ENCODE measurements at places on chromosomes 7 and 10.

DNA sequence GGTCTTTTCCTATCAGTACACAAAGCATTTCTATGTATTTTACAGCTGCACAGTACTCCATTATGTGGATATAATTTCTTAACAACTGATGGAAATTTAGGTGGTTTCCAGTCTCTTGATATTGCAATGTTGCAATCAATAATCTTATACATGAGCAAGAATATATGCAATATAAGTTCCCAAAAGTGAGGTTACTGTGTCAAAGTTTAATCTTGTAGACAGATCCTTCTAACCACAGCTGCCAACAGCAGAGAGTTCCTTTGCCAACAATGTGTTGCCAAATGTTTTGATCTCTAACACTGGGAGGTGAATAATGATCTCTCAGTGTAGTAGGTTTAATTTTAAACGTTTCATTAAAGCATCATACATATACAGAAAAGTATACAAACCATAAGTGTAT is 54.5 kb downstream of the CUL2 start:
- DNase-seq = no peak

GRCh38 chr7:148304456-148304855 is 286.1 kb upstream of the C7orf33 start:
- no peak for DNase-seq

DNA sequence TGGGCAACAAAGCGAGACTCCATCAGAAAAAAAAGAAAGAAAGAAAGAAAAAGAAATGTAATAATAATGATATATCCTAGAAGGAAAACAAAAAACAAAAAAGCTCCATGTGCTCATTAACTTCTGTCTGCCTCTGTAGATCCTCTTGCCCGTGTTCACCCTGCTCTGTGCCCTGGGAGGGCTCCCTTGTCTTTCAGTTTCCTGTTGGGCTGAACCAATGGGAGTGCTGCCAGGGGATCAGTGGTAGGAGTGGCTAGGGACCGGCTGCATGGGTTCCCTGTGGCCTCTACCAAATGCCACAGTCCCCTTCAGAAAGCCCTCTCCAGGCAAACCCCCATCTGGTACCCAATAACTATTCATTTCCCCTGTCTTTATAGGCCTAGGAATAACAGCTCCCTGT is 51.8 kb upstream of the PARD3 start:
- peak; percentile 3 for DNase-seq

DNA sequence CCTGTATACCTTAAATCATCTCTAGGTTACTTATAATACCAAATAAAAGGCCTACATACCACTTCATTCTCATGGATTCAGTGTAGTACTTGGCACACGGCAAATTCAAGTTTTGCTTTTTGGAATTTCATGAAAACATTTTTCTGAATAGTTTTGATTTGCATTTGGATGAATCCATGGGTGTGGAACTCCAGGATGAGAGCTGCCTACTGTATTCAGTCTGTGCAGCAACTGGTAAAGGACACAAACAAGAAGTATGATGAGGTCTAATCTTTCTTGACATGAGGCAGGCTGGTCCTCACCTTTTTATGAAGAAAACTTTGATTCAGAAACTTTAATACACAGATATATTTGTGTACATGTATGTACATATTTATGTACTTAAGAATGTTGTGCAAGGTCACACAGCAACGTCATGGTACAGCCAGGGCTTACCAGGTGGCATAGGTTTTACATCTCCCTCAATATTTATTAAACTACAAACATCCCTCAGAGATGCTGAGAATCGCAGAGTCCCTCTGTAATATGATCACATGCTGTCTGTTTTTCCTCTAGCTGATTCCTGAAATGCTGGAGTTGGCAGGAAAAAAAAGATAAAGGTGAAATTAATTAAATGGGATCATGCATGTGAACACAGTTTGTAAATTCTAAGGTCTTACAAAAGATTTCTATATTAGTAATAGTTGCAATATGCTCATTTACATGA is 239.6 kb downstream of the PRKG1 start:
- no peak for DNase-seq

GRCh38 chr7:2667843-2668242 is 20.2 kb upstream of the AMZ1 start:
- DNase-seq = no peak

DNA sequence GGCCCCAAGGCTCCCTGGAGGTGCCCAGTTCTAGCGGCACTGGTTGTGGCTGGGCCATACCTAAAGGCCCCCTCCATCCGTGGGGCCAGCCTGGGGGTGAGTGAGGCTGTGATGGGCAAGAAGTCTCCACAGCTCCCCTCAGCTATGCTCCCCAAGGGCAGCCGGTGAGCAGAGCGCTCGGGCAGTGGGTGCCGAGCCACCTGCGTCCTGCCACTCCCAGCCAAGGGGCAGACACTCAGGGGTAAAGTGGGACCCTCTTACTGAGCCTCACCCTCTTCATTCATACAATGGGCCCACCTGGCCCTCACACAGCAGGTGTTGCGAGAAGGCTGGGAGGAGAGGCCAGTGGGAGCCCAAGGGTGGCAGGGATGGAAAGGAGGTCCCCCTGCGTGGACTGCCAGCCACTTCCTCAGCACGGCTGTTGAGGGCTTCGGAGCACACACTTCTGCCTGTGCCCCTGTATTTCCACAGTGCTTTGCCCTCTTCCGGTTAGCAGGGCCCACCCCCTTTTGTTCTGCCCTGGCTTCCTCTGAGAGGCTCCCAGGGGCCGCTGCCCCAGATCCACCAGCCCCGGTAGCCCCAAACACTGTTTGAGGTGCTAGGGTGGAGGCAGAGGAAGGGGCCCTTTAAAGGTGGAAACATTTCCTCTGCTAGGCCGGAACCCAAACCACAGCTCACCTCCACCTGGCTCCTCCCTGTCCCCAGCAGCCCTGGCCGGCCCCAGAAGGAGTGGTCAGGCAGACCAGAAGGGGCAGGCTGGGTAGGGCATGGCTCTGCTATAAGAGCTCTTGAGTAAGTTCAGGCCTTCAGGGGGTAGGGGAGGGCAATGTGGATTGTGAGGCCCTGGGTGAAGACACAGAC is 16.4 kb upstream of the C10orf105 start:
- no peak for DNase-seq

DNA sequence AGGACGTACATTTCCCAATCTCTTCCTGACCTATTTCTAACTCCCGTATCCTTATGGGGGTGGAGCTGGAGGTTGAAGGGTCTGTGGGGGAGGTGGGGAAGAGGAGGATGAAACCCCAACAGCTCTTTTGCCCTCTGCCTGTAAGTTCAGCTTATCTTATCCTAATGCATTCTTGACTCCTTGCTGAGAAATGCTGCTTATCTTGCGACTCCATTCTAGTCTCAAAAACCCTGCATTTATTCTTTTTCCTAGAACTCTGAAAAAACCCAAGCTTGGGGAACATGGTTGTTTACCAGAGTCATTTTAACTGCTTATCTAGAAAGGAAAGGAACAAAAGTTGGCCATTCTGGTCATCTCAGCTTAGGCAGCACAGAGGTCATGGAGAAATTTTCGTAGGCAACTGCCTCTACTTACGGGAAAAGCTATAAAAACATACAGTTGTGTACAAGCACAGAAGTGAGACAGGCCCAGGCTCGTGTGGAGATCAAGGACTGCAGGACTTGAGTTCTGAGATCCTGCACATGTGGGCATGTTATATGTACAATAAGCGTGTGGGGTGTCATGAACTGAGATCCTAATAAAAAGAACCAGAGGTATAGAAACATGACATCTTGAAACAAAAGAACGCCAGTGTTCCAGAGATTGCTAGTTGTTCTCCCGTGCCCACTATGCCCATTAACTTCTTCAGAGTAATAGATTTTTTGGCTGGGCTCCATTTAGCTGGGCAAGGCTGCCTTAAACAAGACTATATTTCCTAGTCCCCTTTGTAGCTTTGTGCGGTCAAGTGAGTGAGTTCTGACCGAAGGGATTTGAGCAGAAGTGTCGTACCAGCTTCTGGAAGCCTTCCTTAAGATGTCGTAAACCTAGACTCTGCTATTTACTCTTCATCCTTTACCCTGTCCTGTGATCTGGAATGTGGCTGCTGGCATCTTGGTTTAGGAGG is 9.6 kb downstream of the INMT start:
- DNase-seq = no peak

DNA sequence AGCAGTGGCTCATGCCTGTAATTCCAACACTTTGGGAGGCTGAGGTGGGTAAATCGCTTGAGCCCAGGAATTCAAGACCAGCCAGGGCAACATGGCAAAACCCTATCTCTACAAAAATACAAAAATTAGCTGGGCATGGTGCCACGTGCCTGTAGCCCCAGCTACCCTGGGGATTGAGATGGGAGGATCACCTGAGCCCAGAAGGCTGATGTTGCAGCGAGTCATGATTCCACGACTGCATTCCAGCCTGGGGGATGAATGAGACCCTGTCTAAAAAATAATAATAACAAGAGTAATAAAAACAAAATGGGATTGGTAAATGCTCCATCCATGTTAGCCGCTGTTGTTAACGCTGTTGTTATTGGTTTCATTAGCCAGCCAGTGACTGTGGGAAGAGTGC is 1.3 kb upstream of the HKDC1 start:
- DNase-seq = peak; percentile 37

- DNase-seq = no peak
These were observed 25.0 kb downstream of the FOXP2 start for GRCh38 chr7:114439581-114439980.

DNA sequence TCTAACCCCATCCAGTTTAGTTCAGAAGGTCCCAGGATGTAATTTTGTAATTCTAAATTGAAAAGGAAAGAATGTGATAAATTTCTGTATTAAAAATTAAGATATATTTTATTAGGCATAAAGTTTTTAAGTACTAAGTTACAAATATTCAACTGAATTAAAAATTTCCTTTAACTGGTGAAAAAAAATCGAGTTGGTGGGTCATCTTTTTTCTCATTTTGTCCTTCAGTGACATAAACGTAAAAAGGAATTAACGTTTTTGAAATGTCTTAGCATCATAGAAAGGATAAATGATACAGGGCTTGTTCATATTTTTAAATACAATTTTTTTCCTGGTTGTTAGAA is 88.5 kb downstream of the BTRC start:
- no peak for DNase-seq

DNA sequence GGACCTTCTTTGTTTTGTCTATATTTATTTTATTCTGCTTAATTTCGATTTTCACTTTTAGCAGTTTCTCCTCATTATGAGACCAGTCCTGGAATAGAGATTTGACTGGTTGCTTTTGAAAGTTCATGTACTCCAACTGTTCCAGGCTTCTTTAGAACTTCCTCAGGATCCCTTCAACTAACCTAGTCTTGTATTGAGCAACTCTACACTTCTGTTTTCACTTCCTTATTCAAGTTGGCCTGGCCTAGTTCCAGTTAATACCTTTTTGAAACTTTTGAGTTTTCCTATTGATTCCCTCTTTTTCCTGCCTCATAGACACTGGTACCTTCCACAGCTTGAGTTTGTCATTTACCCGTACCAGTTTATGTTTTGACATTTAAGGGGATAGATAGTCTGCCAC is 421.7 kb downstream of the ATRNL1 start:
- DNase-seq = no peak

GRCh38 chr10:95275726-95276366 is 15.0 kb downstream of the PDLIM1 start:
- DNase-seq = peak; percentile 24

DNA sequence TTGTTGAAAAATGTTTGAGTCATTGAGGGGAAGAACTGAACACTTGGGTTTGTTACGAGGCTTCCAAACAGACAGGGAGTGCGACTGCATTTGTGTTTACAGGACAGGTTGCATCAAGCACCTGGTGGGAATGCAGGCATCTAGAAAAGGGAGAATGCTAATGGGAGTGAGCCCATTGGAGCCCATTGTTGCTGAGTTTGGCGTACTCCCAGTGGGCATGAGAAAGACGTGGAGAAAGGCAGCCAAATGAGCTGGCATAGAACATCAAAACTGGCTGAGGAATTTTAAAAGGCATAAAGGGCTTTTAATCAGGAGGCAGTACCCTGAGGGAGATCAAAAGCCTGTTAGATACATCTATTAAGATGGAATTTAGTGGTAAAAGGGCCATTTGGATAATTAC is 171.6 kb upstream of the NPSR1 start:
- DNase-seq = no peak

DNA sequence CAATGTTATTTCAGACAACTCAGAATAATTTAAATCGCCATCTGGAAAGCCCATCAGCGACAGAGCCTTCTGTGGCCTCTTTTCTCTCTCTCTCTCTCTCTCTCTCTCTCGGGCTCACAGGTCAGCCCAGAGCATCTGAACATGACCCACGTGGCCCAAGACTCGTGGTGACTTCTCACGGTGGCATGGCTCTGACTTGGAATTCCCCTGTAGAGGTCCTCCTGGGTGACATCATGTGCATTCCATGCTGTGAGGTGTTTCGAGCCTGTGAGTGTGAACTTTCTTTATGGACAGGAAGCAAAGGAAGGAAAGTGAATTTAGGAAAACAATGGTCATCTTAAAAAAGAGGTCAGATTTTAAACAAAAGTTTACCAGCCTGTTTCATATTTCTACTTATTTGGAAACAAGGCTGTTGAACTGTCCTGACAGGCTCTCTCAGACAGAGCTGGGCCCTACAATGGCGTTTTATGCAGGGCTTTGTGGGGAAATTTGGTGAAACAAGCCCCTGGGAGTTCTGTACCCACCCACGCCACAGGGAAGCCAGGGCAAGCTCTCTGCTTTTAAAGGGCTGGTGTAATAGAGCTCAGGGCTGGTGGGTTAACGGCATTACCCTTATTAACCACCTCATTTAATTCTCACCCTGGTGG is 359.7 kb upstream of the ZNF32 start:
- DNase-seq = peak; percentile 29

- no peak for DNase-seq
These were observed 50.1 kb upstream of the HDAC9 start for GRCh38 chr7:18445483-18445882.

- DNase-seq = no peak
These were observed 19.6 kb downstream of the CAMK2B start for GRCh38 chr7:44305564-44306507.

GRCh38 chr10:75623310-75624093 is 192.1 kb downstream of the LRMDA start:
- no peak for DNase-seq

DNA sequence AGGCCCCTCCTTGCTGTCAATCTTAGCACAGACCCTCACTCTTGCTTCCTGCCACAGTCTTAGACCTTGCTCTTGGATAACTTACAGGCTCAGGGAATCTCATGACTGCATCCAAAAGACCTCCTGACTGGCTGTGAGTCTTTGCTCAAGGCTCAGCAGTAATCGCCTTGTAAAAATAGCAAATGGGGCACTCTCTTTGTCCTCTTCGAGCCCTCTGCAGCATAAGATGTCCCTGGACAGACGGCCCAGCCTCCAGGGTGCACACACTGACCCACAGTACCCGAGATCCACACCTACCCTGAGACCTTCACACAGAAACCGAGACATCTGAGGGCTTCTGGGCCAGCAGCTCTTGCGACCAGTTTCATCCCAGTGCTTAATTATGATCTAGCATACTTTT is 65.9 kb upstream of the DDC start:
- DNase-seq = no peak
